AG04449 (cell line): ENCODE measurements at places on chromosomes 1 and 21.

DNA sequence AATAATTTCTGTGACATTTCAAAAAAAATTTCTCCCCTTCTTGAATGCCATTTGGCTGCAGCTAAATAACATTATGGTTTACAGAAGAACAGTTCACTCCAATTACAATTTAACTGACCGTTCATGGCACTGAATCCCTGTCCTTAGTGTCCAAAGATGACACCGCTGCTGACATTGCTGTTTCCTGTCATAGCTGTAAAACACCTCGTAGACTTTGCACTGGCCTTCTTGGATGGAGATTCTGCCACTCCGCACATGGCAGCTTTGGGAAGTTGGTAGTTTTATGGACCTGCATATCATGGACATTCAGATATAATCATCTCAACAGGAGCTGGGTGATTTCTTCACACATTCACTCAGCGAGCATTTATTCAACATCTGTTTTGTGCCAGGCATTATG, 5.0 kb downstream of the ARMH1 start:
- no peak for DNase-seq

DNA sequence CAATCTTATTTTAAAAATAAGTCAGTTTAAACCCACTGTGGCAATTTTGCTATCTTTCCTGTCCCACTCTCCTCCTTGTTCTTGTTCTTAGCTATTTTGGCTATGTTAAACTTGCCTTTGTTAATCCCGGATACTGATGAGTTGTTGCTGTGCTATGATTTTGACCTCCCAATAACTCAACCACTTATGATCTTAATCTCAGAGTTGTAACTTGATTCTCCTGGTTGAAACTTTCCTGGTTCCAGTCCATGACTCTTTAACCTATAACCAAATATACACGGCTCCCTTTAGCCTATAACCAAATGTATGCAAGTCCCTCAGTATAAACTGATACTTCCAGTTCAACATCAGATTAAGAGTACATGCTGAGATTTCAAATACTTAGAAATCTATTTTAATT, 15.6 kb upstream of the ACADM start:
- no peak for DNase-seq

- DNase-seq: no peak
Observed at GRCh38 chr1:172429331-172430127, 9.0 kb downstream of the C1orf105 start.

DNA sequence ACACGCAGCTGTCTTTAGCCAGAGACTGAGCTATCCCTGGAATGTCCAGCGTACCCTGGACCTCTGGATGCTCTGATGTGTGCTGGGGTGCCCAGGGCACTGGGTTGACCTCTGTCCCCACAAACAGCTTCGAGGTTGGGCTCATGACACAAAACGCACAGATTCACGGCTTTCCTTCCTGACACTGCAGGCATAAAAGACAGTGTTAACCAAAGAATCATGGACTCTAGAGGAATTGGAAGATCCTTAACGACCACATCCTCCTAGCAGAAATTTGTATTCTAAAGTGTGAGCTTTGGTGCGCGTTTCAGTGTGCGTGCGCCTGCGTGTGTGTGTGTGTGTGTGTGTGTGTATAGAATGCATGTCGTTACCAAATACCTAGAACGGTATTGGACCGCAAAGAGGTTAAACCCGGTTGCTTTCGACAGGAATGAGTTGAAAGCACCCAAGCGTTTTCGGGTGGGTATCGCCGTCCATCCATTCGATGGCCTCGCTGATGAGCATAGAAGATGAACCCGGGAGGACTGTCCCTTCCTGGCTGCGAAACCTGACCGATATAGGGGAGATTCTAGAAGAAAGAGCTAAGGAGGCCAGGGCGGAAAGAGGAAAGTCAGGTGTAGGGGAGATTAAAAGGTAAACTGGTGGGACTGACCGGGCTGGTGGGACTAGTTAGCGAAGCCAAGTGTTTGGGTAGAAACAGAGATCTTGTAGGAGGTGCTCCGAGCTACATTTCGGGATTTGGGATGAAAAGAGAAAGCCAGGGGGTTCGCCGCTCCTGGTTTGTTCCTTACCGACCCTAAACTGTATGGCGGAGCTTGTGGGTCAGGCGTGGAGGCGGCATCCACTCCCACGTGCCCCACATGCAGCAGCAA, 6.8 kb upstream of the LHX9 start:
- DNase-seq: no peak

DNA sequence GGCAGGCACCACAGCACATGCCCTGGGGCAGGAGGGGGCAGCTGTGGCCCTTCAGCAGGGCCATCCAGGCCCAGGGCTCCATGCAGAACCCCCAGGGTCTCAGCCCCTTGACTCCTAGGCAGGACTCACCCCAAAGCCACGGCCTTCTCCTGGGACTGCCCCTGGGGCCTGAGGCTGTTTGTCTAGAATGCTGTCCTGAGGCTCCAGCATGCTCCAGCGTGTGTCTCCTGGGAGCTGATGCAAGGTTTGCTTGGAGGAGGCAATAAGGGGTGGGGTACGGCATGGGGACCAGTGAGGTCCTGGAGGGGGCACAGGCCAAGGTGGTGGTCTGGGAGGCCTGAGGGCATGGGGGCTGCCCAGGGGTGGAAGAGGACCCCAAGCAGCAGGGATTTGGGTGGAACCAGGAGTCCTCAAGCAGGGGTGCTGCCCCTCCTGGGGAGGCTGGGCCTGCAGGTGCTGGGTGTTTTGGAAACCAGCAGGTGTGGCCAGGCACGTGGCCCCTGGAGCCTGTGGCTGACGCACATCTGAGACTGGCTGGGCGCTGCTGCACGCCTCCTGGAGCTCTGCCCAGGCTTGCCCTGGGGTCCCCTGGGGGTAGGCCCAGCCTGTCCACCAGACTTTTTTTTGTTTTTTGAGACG, 7.8 kb upstream of the CALML6 start:
- no peak for DNase-seq

DNA sequence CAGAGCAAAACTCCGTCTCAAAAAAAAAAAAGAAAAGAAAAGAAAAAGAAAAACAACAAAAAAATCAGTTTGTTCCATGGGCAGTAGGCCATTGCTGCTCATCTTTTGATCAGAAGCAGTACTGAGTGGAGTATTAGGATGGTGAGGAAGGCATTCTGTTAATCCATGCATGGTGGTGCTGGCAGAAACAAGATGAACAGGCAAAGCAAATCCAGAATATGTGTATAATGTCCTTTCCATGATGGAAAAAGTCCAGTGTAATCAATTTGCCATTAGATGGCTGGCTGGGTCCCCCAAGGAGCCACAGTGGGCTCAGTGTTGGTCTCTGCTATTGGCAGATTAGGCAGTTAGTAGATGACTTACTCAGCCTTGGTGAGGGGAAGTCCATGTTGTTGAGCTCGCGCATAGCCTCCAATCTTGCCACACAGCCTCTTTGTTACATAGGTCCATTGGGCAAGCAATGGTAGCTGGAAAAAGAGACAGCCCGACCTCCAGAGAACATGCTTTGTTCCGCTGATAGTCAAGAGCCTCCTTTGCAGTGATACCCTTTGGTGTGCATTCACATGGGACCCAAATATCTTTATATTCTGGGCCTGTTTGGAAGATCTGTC, 23.3 kb downstream of the H3-3A start:
- no peak for DNase-seq
